ENCODE measurements at places on chromosomes 11 and 22.
A peak's percentile ranks its signal among the peaks of the same experiment; 100 is the strongest.

- DNase-seq: no peak
Observed at GRCh38 chr11:45094958-45095690, 51.3 kb upstream of the PRDM11 start.

GRCh38 chr22:26324150-26324549 is 104.9 kb upstream of the ASPHD2 start:
- no peak for DNase-seq

DNA sequence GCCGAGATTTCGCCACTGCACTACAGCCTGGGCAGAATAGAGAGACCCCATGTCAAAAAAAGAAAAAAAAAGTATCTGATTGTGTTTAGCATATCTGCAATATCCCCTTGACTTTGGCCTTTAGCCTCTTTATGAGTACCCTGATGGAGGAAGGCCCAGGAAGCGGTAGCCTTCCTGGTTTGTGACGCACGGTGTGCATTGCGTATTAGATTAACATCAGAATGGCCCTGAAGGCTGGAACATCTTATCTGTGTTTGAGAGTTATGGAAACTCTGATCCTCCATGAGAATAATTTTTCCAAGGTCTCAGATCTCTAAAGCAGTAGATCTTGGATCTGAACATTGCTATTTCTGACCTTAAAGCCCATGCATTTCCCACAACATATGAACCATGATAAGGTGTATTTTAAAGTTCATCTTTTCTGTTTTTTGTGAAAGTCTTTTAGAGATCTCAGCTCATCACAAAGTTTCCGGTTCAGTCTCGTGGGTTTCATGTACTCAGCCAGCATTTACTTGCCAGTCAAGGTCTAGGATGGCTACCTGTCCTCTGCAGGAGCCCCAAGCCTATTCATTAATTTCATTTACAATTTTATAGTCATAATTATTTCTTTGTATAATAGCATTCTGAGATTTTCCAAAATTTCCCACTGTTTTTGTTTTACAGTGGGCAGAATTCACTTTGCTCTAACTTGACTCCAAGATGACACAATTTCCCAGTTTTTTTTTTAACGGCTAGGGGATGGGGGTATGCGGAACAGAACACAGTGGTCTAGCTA is 605 bp upstream of the FDX1 start:
- DNase-seq: no peak

DNA sequence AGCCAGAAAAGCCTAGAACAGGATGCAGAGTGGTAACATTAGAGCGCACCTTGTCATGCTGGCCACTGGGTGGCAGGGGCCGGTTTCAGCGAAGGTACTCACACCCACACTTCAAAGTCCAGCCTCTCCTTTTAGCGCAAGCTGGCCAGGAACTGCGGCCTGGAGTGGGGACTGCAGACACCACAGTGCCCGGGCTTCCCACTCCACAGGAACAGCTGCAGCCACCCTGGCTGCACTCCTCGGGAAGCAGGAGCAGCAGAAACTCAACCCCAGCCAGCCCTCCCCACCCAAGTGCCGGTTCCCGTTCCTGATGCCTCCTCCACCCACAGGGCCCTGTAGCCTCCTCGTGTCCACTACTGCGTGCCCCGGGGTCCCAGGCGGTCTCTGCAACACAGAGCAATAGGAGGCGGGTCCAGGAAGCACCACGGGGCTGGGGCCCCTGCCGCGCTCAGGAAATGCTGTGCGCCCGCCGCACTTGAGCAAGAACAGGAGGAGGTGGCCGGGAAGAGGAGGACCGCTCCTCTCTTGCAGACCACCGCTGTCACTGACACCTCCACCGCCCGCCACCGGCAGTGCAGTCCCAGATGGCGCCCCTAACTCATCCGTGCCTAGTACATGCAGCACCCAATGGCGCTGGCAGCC is 2.2 kb downstream of the RFPL2 start:
- DNase-seq: peak; percentile 26

- DNase-seq: no peak
Observed at GRCh38 chr11:95991101-95991500, 67.2 kb upstream of the MTMR2 start.

DNA sequence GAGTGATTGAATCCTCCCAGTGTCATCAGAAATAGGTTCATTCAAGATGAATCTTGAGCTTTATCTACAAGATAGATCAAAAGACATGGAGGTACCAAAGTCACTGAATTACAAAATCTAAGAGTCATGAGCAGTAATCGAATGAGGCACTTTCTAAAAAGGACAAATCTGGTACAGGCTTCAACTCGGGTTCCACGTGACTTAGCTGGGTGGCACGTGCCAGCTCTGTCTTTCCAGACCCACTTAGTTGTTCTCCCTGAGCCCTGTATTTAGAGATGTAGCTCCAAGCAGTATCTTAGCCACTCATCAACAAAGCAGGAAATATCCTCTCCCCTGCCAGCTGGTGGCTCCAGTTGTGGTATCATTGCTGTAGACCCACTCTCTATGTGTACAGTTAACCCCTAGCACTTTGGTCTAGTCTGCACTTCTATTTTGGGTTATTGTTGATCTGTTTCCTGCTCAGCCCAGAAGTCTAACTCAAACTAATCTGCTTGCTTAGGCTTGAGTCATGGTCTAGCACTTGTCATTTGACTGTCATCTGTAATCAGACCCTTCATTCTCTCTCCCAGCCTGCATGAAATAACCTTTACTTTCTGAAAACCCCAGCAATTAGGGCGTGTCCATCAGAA is 528.7 kb downstream of the ETS1 start:
- no peak for DNase-seq

DNA sequence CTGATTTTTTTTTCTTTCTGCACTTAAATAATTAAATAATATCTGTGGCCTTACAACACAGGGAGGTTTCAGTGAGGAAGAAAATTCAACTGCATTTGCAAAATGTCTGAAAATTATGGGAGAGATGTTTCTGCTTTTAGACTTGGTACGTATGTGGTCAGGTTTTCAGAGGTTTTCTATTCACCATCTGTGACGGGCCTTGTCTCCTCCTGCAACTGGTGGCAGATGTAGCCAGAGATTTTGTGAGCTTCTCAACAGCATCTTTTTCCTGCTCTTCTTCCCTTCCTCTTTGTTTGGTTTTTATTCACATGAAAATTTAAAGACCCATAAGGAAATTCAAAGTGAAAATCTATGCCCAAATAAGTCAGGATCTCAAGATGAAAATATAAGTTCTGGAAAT is 38.3 kb downstream of the ZBTB16 start:
- DNase-seq: no peak

GRCh38 chr11:103368145-103368544 is 258.9 kb downstream of the DYNC2H1 start:
- DNase-seq: peak; percentile 32

- DNase-seq: peak; percentile 63
Observed at GRCh38 chr11:102007567-102008437, 39.4 kb upstream of the CFAP300 start.

GRCh38 chr22:30816413-30816812 is 121.7 kb downstream of the OSBP2 start:
- no peak for DNase-seq

DNA sequence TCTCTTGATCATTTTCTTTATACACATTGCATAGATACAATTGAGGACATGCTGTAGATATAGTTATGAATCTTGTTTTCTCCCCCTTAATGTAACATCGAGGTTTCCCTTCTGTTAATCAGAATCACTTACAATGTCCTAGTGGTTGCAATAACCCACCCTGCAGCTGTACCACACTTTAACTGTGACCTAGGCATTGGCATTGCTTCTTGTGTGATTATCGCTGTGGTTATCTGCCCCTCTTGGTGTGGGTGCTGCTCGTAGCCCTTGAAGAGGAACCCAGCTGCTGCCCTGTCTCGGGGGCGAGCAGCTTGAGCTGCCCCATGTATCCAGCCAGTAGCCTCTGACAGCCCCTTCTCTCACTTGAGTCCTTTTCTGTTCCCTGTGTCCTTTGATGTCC is 1.5 kb downstream of the DGAT2 start:
- no peak for DNase-seq

- DNase-seq: no peak
Observed at GRCh38 chr11:42762348-42762747, 549.4 kb upstream of the API5 start.

GRCh38 chr22:41697126-41697775 is 2.1 kb upstream of the MEI1 start:
- peak; percentile 81 for DNase-seq
